CD4-positive, alpha-beta T cell treated with Interleukin-15 for 4 hours (primary cell): ENCODE measurements at places on chromosomes 7 and 10.
A peak's percentile ranks its signal among the peaks of the same experiment; 100 is the strongest.

GRCh38 chr10:127135844-127136577 lies 60.4 kb downstream of the INSYN2A start:
- no peak for DNase-seq

GRCh38 chr10:35674843-35675242 lies 32.7 kb upstream of the FZD8 start:
- no peak for DNase-seq

DNA sequence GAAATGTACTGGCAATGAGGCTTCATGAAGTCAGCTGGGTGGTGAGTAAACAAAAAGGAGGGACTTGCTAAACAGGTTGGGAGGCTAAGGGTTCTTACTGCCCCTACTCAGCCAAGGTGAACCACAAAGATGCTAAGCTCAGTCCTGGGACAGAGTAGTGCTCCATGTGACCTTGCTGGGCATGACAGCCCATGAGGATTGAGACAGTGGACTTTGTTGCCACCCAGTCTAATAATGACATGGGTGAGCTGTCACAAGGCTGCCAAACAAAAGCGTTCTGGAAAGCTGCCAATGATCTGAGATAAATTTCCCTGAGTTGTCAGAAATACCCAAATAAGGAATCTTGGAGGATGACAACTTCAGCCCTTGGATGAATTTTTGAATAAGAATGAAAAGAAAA lies 75.2 kb downstream of the CLEC2L start:
- no peak for DNase-seq

GRCh38 chr7:1992554-1992953 lies 240.2 kb downstream of the MAD1L1 start:
- no peak for DNase-seq

- DNase-seq: no peak
Measured at GRCh38 chr10:73190188-73190587, 22.3 kb downstream of the FAM149B1 start.

- DNase-seq: no peak
Measured at GRCh38 chr7:8500286-8500685, 66.9 kb downstream of the NXPH1 start.

DNA sequence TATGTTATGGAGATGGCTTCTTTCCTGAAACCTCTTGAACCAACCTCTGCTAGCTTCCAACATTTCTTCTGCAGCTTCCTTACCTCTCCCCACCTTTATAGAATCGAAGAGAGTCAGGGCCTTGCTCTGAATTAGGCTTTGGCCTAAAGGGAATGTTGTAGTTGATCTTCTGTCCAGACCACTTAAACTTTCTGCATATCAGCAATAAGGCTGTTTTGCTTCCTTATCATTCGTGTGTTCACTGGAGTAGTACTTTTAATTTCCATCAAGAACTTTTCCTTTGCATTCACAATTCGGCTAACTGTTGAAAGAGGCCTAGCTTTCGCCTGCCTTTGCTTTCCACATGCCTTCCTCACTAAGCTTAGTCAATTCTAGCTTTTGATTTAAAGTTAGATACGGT lies 48.0 kb downstream of the KLHDC10 start:
- no peak for DNase-seq

GRCh38 chr10:22593026-22593425 lies 121.4 kb downstream of the PIP4K2A start:
- no peak for DNase-seq

DNA sequence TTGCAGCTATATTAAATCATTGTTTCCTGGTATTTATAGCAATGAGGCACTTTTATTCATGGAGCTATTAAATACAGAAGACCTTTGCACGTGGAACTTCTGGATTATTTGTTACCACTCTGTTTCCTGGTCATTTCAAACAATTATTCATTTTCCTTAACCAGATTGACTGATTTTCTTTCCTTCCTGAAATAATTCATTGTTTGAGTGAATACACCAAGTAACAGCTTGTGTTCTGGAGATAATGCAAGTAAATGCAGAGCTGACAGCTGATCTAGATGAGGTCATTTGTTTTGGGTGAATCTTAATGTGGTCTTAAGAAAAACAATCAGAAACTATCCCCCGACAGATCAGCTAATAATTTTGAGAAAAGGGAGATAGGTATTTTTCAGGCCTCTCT lies 497.7 kb downstream of the KIF20B start:
- DNase-seq: no peak

DNA sequence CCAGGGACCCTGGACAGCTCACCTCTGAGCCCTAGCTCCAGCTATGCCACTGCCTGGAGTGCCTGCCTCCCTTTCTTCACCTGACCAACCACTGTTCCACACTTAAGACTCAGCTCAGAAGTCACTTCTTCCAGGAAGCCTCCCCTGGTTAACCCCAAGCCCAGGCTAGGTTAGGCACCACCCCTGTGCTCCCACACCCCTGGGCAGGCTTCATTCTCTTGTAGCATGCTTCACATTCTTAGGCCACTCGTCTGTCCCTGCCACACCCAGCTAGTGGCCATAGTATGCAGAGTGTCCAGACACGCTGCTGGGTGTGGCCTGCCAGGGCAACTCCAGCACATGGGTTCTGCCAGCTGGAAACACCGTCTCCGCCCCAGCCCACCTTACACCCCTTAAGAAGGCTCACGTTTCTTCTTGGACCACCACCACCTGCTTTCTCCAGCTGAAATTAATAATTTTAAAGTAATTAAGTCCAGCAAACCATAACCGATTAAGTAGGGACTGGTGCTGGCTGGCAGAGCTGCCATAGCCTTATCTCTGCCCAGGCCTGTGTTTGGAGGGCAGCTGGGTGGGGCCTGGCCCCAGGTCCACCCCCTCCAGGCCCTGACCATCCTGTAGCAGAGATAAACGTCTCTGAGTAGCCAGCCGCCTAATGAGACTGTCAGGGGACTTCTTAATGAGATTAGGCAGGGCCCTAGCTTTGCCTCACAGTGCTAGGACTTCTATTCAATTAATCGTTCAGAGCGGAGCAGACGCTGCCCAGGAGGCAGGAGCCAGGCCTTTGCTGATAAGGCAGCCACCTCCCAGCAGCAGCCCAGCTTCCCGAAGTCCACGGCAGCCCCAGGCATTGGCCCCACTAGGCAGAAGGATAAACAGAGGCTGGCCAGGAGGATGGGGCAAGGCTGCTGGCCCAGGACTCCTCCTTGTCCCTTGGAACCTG lies 20.5 kb downstream of the GRID1 start:
- DNase-seq: no peak

DNA sequence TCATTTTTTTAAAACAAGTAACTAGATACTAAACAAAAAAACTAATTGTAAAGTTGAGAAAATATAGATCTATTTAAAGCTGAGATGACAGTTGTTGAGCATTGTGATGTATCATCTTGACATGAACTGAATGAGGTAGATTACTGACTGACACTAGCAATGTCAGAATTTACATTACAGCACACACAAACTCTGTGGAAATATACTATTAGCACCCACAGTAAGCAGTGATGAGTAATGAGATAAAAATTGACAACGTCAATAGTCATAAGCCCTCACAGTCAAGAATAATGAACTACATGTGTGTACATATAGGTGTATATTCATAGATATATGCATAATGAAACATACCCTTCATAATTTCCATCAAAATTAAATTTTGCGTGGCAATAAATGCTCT lies 368.4 kb downstream of the TFEC start:
- no peak for DNase-seq

GRCh38 chr7:101442426-101443070 lies 79.9 kb downstream of the COL26A1 start:
- no peak for DNase-seq

DNA sequence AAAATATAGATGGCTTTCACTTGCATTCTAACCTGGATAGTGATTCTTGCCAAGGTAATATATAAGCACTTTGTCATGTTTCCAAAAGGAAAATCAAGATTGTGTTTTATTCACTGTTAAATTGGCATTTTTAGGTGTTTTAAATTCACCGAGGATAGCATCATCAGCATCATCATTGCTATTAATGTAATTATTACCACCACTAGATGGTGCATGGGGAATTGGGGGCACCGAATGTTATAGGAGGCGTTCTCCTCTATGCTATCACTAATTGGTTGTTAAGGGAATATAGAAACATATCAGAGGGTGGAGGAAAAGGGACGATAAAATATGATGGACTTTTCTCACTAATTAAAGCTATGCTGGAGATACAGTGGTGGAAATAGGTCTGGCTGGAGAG lies 95.5 kb downstream of the CELF2 start:
- peak; percentile 72 for DNase-seq

DNA sequence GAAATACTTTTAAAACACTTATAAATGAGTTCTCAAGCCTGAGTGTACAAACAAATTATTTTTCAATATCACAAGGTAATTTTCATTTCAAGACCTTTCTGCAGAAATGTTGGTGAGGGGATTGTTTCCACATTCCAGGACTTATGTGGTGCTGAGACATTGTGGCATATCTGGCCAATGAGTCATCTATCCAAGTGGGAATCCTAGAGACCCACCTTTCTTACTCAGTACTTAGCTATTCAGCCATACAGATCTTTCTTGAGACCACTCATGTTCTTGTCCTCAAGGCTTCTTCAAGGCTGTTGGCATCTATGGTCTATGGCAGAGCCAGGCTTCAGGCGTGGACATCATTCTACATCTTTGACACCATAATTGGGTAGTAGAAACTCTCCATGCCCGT lies 225.4 kb downstream of the DKK1 start:
- DNase-seq: no peak

GRCh38 chr7:13093160-13093559 lies 405.7 kb downstream of the ARL4A start:
- DNase-seq: no peak

DNA sequence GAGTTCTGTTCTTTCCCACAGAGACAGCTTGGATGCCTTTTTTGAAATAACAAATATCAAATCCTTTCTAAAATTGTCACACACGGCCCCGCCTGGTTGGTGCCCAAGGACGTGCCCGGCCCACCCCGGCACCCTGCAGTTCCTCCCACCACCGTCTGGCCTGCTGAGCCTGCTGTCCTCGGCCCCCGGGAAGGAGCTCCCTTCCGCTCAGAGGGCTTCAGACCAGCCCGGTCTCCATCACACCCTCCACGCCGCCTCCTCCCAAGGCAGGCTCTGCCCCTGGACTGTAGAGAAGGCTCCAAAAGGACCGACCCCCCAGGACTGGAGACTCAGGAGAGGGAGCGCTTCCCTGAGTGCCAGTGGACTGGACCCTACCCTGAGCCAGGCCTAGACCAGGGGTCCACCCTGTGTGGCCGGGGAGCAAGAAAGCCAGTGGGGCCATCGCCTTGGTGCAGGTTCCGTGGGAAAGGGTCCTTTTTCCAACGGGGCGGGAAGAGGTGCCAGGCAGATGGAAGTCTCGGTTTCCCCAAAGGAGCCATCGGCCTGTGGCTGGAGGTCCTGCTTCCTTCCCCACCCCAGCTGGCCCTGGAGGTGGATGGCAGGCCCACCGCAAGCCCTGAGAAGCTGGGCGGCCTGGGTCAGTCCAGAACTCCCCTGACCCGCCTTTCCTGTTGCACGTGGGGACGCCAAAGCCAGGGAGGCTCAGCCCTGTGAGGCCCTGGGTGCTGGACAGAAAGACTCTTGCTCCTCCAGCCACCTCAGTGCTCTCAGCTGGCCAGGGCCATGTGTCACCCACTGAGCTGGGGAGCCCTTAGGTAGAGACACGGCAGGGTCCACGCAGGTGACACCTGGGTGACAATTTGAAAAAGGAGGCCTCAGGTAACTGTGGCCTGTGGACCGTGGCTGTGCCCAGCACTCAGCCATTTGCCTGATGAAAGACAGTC lies 69.8 kb downstream of the PWWP2B start:
- no peak for DNase-seq

- no peak for DNase-seq
Measured at GRCh38 chr10:1169186-1169885, 113.2 kb downstream of the WDR37 start.

- DNase-seq: no peak
Measured at GRCh38 chr7:120677535-120677934, 180.4 kb downstream of the TSPAN12 start.

DNA sequence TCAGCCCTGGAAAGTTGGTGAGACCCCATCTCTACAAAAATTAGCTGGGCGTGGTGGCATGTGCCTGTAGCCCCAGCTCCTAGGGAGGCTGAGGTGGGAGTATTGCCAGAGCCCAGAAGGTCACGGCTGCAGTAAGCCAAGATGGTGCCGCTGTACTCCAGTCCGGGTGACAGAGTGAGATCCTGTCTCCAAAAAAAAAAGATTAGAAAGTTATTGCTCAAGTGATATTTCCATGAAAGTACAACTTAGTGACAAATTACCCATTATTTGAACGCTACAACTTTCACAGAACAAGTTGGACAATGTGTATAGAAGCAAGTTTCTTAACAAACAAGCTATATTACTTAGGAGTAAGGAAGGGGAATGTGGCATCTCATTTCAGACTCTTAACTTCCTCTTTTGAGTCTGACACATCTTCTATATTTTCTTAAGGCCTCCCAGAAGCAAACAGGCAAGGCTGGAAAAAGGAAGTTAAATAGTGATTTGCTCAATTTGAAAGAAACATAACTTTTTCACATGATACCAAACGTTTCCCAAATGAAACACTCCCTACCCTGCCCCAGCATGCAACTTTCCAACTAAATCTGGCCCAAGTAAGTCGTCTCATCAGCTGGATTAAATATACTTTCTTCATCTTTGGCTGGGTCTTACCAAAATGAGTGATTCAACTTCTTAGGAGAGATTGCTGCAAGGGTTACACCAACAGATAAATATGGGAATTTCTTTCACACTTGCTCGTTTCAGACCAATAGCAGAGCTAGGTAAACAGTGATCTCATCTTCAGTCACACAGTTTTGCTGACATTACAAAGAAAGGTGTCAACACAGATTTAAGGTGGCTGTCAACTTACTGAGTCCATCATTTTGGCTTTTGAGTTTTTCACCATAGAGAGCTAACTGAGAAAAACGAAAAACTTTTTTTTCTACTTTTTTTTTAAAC lies 66.3 kb upstream of the KLF6 start:
- peak; percentile 53 for DNase-seq

GRCh38 chr7:43666938-43667337 lies 62.4 kb downstream of the COA1 start:
- no peak for DNase-seq

DNA sequence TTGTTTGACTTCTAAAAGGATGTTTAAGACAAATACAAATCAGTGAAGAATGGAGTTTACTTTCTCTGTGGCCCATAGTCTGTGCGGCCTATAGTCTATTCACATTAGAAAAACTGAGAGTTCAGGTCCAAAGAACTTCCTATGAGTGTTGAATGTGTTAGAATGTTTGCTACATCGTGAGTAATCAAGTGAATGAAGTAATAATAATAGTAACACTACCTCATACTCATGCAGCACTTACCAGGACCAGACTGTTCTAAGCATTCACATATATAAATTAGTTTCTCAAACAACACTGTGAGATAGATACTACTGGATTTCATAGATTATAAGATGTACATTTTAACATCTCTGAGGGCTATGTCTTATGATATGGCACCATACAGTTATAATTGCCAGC lies 70.4 kb downstream of the RALA start:
- no peak for DNase-seq

GRCh38 chr10:1217237-1217587 lies 161.0 kb downstream of the WDR37 start:
- no peak for DNase-seq
